ENCODE measurements at places on chromosomes 3 and 15.

DNA sequence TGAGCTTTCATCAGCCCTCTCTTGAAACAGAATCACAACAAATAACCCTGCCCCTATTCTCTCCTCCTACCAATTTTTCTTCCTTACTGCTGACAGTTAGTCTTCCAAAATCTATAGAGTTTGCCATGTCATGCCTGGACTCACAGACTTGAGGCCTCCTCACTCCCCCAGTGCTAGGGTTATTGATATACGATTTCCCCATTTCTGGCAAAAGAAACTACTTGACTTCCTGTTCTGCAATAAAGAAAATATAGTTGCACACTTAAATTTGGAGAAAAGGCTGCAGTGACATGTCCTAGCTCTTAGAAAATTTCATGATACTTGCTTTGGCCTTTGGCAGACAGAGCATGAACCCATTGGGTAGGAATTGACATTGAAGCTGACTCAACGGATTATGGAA lies 75.9 kb downstream of the CYP19A1 start:
- no peak for DNase-seq

- DNase-seq: no peak
Observed at GRCh38 chr15:32852771-32853170, 135.0 kb downstream of the GREM1 start.

GRCh38 chr3:106720510-106720909 lies 656.7 kb upstream of the CCDC54 start:
- no peak for DNase-seq

DNA sequence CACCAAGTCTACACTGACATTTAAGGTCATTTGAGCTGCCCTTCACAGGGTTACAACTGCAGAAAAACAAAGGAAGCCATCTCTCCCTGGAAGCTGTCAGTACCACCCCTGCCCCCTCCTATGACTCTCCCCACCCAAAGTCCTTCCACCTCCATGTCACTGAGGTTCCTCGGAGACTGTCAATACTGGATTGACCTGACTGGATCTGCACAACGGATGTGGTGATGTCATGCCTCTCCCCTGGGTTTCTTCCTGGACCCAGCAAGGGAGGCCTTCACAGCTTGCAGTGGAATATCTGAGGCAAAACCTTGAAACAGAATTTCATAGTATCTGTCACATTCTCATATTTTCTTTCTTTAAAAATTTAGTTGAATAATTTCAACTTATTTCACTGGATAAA lies 153.5 kb downstream of the CLSTN2 start:
- DNase-seq: no peak

DNA sequence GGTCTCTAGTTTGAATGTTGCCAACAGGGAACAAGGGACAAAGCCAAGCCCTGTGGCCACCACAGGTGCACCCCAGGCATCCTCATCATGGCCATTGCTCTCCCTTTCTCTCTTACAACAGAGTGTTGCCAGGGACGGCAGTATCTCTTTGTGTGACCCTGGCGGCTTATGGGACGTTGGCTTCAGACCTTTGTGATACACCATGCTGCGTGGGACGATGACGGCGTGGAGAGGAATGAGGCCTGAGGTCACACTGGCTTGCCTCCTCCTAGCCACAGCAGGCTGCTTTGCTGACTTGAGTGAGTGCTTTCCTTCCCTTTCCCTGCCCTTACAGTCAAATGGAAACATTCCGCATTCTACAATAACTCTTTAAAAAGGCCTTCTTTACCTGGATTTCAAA lies 38.2 kb downstream of the BOC start:
- DNase-seq: no peak

- DNase-seq: no peak
Observed at GRCh38 chr3:32968166-32968919, 16.9 kb downstream of the CCR4 start.

GRCh38 chr15:51757450-51757849 lies 6.1 kb downstream of the TMOD2 start:
- DNase-seq: no peak

Data from NCI-H2107 (cell line).